ENCODE measurements at places on chromosomes 3 and 15.

DNA sequence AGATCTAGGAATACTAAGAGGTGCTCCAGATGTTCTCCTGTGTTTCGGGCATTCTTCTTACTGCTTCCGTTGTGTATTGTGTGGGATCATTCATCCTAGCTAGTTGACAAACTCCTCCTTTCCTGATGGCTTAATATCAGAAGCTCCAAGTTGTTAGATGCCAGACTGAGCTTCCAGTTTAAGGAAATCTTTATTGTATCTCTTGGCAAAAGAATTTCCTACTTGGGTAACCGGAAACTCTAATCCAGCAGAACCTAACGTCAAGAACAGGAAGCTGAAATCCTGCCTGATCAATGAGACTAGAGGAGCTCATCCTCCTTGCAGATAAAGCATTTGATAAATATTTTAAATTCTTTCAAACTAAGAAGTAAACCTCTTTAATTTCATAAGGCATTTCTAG is 27.7 kb upstream of the MYH15 start:
- DNase-seq: no peak

DNA sequence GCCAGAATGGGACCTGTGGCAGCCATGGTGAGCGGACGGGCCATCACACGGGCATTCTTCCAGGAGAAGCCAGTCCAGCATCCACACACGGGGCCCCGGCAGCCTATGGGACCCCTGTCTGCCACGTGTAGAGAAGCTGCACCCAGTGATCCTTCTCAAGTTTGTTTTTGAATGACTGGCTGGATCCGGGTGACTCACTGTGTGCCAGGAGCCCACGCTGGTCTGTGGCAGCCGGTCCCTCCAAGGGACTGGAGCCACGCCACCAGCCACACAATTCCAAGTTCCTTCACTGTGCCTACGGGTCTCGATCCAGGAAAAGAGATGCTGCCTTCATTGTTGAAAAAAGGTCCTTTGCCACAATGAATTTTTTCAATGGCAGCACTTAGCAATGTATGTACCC is 58.1 kb downstream of the ATP10A start:
- DNase-seq: no peak

GRCh38 chr3:195129072-195129643 is 141.8 kb downstream of the XXYLT1 start:
- DNase-seq: no peak

GRCh38 chr15:60975218-60975617 is 253.9 kb downstream of the RORA start:
- peak; percentile 18 for DNase-seq

DNA sequence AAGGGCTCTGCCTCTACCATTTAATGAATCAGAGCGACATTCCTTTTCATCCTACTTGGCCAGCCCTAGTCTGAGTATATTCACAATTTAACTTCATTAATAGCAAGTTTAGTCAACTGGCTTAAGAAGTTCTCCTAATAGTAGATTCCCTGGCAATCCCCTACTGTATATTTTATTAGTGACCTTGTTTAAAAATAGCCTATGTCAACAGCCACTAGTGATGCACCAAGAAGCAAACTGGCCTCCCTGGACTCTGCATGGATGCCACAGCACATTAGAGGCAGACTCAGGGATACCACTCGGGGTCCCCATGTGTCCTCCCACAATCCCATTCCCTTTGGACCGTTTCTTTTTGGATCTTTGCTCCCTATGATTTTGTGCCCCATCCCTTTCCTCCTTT is 83.6 kb downstream of the THSD4 start:
- DNase-seq: peak; percentile 32

GRCh38 chr3:59791774-59792308 is 742.0 kb upstream of the CFAP20DC start:
- DNase-seq: no peak

DNA sequence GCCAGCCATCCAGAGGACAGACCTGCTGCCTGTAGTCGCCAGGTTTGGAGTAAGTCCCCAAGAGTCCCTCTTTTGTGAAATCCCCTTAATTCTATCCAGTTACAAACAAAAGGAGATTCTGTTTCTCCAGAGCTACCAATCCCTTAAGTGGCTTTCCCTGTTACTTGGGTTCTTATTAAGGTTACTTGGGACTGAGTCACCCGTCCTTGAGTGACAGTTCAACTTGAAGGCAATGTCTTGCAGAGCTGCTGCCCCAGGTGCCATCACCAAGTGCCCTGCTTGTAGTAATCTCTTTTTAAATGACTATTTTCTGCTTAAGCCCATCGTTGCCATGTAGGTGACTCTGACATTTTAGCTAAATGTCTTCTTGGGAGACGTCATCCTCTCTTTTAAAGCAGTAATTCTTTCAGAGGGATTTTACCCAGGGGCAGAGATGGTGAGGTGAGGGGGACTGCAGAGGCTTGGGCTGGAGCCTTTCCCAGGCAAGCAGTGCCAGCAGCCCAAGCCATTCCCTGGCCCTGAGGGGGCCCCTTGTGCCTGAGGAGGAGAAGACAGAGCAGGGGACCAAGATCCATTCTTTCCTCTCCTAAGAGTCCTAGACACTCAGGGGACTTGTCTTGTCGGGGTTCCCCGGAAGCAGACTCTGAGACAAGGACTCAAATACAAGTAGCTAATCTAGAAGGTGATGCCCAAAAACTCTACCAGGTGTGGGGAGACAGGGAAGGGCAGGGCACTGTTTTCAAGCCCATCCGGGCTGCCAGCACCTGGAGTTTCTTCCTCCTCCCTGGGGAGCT is 253.7 kb downstream of the PLCL2 start:
- DNase-seq: no peak

DNA sequence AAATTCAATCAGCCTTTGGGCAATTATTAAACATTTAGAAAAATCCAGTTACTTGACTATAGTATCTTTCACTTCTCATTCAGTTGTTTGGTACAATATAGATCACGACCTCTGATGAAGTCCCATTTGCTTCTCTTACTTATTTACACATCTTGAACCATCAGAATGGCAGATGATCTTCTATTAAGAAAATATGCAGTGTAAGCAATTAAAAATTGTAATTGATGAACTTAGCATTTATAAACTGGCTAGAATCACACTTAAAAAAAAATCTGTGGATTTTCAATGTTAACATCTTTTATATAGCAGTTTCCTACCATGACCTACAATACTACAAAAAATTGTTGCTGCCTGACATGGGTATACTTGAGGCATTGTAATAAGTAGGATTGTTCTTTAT is 395.5 kb upstream of the CNTN4 start:
- DNase-seq: no peak

- DNase-seq: peak; percentile 96
Observed at GRCh38 chr15:49627407-49627877, 6.6 kb downstream of the DTWD1 start.

DNA sequence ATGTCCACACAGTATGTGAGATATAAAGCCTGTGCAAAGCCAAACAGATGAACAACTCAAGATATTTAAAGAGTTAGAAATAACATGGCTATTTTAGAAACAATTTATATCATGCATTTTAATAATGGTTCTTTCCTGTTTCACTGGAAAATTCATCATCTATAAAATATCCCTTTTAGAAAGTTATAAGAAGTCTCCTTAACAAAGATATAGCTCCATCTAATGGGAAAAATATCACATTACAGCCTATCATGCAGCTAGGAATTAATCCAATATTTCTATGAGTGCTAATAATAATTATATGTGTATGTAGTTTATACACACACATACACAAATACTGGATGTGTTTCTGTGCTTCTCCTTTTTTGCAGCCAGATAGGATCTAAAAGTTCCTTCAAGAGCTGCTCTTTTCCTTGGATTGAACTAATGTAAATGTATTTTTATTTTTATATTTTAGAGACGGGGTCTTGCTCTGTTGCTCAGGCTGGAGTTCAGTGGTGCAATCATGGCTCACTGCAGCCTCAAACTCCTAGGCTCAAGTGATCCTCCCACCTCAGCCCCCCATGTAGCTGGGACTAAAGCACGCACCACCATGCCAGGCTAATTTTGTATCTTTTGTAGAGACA is 21.6 kb downstream of the RPL22L1 start:
- DNase-seq: peak; percentile 52

DNA sequence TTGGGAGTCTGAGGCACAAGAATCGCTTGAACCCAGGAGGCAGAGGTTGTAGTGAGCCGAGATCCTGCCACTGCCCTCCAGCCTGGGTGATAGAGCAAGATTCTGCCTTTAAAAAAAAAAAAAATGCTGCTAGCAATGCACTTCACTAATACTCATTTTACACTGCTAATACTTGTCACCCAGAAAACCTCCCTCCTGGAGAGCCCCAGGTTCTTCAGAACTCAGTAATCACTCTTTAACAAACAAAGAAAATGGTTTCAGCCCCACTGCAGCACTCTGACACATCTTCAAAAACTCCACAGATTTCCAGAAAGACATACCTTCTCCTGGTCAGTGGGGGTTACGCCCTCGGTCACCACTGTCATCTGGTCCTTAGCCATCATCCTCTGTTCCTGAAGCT is 366.7 kb downstream of the SHQ1 start:
- DNase-seq: no peak

DNA sequence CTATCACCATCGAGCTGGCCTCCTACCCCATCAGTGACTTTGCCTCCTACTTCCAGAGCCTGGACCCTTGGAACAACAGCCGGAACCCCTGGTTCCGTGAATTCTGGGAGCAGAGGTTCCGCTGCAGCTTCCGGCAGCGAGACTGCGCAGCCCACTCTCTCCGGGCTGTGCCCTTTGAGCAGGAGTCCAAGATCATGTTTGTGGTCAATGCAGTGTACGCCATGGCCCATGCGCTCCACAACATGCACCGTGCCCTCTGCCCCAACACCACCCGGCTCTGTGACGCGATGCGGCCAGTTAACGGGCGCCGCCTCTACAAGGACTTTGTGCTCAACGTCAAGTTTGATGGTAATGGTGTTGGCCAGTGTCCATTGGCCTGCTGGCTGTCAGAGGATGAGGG is 6.1 kb downstream of the GRM2 start:
- no peak for DNase-seq

- no peak for DNase-seq
Observed at GRCh38 chr15:48532946-48533345, 112.6 kb downstream of the FBN1 start.

DNA sequence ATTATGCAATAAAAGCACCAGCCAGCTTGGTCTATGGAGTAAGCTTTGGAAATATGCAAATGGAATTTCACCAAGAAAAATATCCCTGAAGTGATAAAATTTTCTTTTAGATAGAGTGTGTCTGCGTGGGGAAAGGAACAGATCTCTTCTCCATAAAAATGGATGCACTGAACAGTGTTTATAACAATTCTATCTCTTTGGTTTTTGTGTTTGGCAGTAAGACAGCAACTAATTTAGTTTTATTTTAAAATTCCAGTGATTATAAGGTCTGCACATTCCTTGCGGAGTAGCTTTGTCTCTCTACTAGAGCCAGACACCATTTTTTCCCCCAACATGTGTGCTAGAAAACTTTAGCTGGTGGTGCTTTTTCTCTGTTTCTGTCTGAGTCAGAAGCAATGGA is 712.4 kb downstream of the GRM7 start:
- no peak for DNase-seq

DNA sequence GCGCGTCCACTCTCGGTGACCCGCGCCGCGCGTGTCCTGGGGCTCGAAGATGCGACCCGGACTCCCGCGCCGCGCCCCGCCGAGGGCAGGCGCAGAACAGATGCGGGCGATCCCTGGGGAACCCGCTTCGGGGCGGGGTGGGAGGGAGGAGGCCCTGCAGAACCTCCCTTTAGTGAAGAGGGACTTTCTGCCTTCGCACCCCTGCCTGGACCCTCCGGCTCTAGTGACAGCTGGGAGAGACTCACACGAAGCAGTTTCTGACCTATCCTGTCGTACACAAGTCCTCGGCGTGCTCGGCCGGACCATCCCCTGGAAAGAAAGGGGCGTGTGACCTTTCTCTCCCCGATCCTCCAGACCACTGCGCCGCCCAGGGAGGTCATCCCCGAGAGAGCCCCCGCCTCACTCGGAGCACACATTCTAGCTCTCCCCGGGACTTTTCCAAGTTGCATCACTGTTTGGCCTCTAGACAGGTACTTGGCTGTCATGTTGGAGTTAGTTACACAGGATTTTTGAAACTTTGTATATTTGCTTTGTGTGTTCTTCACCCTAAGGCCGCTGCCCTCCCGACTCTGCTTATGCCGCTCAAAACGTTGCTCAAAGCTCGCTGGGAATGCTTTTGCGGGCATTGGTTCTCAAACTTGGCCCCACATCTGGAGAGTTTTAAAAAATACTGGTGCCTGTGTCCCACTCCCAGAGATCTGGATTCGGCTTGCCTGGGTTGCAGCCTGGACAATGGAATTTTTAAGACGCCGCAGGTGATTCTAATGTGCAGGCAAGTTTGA is 582 bp downstream of the CGNL1 start:
- peak; percentile 4 for DNase-seq

- no peak for DNase-seq
Observed at GRCh38 chr3:46298871-46299607, 54.9 kb upstream of the CCR2 start.

DNA sequence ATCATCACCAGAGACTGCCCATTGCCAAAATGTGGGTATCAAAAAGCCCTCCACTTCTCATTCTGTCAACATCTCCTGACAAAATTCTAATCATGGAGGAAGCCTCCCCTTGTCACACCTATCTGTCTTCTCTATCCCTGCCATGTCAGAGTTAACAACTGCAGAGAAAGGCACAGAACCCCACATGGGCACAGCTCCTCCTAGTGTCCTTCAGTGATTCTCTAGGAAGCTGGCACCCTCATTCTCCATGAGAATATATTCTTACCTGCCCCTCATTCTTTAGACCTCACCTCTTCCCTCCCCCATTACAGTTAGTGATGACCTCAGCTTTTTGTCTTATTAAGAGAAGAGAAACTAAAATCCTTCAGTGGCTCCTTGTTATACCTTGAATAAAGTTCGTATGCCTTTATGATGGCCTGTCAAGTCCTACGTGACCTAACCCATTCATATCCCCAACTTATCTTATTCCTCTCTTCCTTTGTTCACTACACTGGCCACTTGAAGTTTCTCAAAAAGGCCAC is 44.6 kb downstream of the NME9 start:
- DNase-seq: no peak

DNA sequence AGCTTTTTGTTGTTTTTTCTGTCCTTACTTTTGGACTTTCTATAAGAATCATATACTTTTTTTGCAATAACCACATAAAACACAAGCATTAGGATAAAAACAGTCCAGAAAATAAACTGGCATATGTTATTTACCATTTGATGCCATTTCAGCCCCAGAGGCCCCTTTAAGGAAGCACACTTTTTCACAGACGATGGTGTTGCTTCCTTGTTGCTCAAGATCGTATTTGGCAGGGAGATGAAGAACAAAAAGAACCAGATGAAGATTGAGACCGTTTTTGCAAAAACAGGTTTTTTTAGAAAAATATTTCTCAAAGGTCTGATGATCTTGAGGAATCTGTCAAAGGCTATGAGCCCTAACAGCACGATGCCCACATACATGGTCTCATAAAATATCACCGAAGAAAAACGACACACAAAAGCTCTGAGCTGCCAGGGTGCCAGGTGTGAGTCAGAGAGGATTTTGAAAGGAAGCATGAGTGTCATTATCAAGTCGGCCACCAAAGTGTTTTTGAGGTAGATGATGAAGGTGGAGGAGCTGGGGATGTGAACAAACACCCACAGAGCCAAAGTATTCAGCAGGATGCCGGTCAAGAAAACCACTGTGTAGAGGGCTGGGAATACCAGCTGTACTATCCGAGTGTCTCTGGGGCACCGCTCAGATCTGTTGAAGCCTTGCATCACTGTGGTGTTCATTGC is 902 bp downstream of the P2RY13 start:
- DNase-seq: no peak

Data from IMR-90 (cell line).